ENCODE measurements at places on chromosomes 2 and 18. TPM values are rescaled to one million over a fixed set of nuclear protein-coding genes. Genes with fewer than 3 reads are reported as not detected.

- H3K4me3 ChIP-seq, result no peak overlapping the region
- no peaks in the 10 kb centered on the region for H3K36me3 ChIP-seq
- no peaks in the 10 kb centered on the region for H3K27me3 ChIP-seq
- no peak overlapping the region for H3K27ac ChIP-seq
These were observed 151.3 kb downstream of the TANC1 start for GRCh38 chr2:159119652-159120257.

- DNase-seq, result no peak
- no peaks in the 10 kb centered on the region for H3K27me3 ChIP-seq
- H3K4me1 ChIP-seq, result peaks cover 29% of the 10 kb centered on the region
- no peaks in the 10 kb centered on the region for H3K36me3 ChIP-seq
- no peak overlapping the region for H3K27ac ChIP-seq
These were observed 30.8 kb upstream of the ZNF396 start for GRCh38 chr18:35407871-35408481.

- no peaks in the 10 kb centered on the region for H3K27me3 ChIP-seq
- no peak for DNase-seq
- H3K27ac ChIP-seq, result no peak overlapping the region
These were observed 57.6 kb downstream of the NPAS2 start for GRCh38 chr2:100877555-100877954.

DNA sequence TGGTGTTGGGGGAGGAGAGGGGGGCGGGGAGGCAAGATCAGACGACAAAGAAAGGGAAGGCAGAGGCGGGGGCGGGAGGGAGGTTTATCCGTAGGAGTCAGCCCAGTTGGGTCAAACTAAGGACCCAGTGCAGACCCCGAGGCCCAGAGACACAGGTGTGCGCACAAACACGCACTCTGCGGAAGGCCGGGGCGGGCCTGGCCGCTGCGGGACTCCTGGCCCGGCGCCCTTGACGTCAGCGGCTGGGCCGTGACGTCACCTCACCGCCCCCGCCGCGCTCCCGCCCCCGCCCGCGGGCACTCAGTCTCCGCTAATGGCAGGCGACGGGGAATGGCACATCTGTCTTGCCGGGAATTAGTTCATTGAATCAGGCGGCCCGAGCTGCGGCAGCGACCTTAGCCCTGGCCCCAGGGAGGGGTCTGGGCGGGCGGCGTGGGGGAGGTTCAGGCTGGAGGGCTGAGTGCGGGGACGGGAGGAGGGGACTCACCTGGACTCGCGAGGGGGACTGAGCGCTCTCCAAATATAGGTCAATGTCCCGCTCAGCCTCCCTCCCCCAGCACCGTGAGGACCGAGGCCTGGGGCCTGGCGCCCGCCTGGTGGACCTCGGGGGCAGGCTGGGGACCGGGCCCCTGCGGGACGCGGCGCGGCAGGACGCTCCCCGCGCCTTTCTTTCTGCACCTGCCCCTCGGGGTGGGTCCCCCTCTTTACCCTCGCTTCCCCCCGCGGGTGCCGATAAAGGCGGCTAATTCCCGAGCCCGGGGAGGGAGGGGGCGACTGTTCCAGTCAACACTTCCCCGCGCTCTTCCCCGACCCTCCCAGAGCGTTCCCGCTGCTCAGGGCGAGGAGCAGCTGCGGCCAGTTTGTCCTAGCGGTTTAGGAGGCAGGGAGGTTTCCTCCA is 15.5 kb upstream of the ECEL1 start:
- H3K27me3 ChIP-seq, result peaks cover 71% of the 10 kb centered on the region
- H3K36me3 ChIP-seq, result no peaks in the 10 kb centered on the region
- H3K4me1 ChIP-seq, result peaks cover 19% of the 10 kb centered on the region

TNP1 gene
- not detected for total RNA-seq

ZEB2 gene
- 43.7 TPM for total RNA-seq

DNA sequence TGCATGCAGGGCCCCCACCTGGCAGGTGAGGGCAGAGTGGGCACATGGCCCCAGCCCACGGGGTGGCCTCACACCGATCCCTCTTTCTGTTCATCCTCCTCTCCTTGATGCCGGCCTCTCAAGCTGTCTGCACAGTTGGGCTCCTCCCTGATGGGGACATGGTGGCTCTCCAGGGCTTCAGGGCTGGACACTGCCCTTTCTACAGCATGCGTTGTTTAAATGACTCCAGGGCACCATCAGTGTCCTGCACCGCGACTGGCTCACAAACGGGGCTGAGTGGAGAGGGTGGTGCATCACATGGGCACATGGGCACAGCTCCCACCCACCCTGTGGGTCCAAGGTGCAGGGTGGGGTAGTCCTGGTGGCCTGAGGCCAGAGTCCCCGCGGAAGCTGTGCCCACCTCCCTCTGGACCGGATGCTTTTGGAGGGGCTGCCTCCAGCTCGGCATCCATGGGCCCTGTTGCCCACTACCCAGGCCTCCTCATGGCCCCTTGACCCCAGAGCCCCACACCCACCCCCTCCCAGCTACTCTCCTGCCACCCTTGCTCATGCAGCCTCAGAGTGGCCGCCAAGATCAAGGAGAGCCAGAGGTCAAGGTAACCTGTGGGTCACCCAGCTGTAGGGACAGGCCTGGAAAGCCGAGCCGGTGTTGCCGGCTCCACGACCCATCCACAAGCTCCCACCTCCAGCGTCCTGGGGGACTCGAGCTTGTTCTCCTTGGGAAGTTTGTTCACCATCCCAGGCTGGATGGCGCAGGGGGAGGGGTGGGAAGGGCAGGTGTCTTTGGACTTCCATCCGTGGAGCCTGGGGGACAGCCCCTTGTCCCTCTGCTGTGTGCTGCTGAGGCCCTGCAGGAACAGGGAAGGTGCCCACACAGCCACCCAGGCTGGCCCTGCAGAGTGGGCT is 12.3 kb upstream of the SNED1 start:
- no peaks in the 10 kb centered on the region for H3K36me3 ChIP-seq
- H3K27ac ChIP-seq, result peak overlapping the region; percentile 38
- H3K27me3 ChIP-seq, result peaks cover 17% of the 10 kb centered on the region
- peak; percentile 59 for DNase-seq

DNA sequence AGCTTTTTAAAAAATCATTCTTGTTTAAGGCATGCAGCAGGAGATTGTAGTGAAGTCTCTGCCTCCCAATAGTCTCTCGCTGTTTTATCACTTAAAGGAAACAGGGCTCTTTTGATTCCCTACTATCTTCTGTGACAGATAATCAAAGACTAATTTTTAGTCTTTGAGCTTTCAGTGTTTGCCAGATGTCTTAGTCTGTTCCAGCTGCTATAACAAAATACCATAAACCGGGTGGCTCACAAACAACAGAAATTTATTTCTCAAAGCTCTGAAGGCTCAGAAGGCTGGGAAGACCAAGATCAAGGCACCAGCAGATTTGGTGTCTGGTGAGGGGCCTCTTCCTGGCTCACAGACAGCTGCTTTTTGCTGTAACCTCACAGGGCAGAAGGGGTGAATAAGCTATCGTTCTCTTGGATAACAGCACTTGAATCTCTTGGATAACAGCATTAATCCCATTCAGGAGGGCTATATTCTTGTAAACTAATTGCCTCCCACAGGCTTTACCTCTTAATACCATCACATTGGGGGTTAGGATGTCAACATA is 37.8 kb upstream of the STAT4 start:
- H3K4me1 ChIP-seq, result no peaks in the 10 kb centered on the region
- no peak overlapping the region for H3K4me3 ChIP-seq
- DNase-seq, result no peak
- H3K27ac ChIP-seq, result no peak overlapping the region
- H3K27me3 ChIP-seq, result no peaks in the 10 kb centered on the region

PSMA8 gene
- not detected for total RNA-seq

GRCh38 chr2:199684168-199684567 is 166.8 kb downstream of the FTCDNL1 start:
- no peaks in the 10 kb centered on the region for H3K36me3 ChIP-seq
- no peaks in the 10 kb centered on the region for H3K4me1 ChIP-seq
- H3K27ac ChIP-seq, result no peak overlapping the region
- no peak overlapping the region for H3K4me3 ChIP-seq
- DNase-seq, result no peak
- no peaks in the 10 kb centered on the region for H3K27me3 ChIP-seq

GLI2 gene
- total RNA-seq, result 7.9 TPM

DNA sequence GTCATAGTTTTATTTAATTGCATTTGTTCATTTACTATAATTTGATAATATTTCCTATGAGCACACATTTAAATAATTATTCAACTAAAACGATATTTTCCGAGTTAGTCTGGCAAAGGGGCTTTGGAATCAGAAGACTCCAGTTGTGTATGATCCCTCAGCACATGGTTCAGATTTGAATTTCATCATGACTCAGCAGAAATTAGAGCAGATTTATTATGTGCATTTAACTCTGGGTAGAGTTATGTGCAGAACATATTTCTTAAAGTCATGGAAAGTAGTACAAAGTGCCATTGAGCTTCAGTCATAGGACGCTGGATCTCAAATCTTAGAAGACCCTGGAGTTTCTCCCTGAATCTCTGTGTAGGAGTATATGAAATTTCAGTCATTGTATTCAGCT is 106.7 kb downstream of the ADCYAP1 start:
- H3K4me1 ChIP-seq, result no peaks in the 10 kb centered on the region
- H3K27ac ChIP-seq, result no peak overlapping the region
- H3K36me3 ChIP-seq, result no peaks in the 10 kb centered on the region
- H3K27me3 ChIP-seq, result no peaks in the 10 kb centered on the region
- no peak for DNase-seq

MYO3B gene
- total RNA-seq, result 0.89 TPM

DNA sequence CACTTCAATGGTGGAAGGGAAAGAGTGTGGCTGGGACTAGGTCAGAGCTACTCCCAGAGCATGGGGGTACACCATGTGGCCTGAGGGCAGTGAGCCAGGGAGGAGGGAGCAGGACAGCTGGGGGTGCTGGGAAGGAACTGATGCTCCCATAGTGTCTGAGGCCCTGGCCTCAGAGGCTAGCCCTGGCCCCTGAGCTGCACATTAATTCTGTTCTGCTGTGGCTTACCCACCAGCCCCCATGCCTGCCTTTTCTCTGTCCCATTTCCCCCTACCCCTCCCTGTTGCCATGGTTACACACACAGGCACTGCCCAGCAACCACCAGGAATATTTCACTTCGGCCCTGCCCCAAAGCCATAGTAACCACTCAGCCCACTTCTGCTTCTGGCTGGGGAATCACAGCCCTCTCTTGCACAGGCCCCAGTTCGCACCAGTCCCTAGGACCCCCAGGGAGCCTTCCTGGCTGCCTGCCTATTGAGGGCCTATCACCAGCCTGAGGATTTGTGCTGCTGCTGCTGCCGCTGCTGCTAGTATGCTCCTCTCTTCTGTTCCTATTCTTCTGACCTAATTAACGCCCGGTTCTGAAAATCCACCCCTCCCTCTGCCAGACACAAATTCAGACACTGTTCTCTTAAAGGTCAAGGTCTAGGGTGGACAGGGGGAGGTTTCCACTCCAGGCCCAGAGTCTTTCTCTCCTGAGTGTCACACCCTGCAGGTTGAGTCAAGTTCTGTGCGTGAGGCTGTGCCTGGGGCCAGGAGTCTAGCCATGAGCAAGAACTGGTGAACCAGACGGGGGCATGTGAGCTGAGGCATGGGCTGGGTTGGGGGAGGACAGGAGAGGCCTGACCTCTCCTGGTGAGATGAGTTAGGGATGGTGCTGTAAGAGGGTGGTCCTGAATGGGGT is 87.1 kb upstream of the MCFD2 start:
- H3K4me1 ChIP-seq, result peaks cover 29% of the 10 kb centered on the region
- peaks cover 41% of the 10 kb centered on the region for H3K36me3 ChIP-seq
- no peaks in the 10 kb centered on the region for H3K27me3 ChIP-seq

DNA sequence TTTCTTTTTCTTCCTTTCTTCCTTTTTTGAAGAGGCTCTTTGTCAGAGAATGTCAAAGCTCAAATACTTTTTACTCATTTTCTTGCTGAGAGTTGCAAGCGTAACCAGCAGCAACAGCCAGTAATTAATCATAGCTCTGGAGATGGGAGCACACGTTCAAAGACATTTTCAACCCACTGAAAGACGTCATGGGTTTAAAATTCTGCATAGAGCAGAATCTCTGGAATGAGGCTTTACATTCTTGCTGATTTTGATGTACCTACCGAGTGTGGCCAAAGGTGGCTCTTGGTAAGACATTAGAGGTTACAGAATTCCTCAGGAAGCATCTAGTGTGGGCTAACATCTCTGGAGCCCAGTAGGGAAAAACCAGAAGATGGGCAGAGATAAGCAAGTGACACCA is 292.5 kb downstream of the MTX2 start:
- no peak overlapping the region for H3K4me3 ChIP-seq
- H3K27ac ChIP-seq, result no peak overlapping the region
- H3K4me1 ChIP-seq, result no peaks in the 10 kb centered on the region
- H3K36me3 ChIP-seq, result no peaks in the 10 kb centered on the region
- peaks cover 29% of the 10 kb centered on the region for H3K27me3 ChIP-seq
- no peak for DNase-seq

- H3K36me3 ChIP-seq, result no peaks in the 10 kb centered on the region
- no peak overlapping the region for H3K27ac ChIP-seq
- no peaks in the 10 kb centered on the region for H3K4me1 ChIP-seq
- H3K27me3 ChIP-seq, result peaks cover 3% of the 10 kb centered on the region
- H3K4me3 ChIP-seq, result no peak overlapping the region
These were observed 19.3 kb downstream of the GAD1 start for GRCh38 chr2:170836027-170836426.

DNA sequence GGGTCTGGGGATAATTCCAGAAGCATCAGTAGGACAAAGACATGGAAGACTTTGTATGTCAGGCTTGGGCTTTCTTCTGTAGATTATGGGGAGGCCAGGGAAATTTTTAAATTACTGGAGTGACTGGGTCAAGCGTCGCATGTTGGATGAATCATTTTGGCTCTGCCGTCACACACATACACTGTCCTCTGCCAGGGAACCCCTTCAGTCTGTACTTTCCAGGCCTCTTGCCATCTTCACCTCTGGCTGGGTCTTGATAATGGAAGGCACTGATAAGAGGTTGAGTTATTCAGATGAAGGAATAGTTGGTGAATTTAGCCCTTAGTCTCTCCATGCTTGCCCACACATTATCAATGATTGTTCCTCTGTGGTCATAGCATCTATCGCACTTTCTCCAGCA is 895.1 kb upstream of the CELF4 start:
- no peak overlapping the region for H3K4me3 ChIP-seq
- no peaks in the 10 kb centered on the region for H3K4me1 ChIP-seq
- DNase-seq, result no peak
- H3K27me3 ChIP-seq, result no peaks in the 10 kb centered on the region
- H3K36me3 ChIP-seq, result no peaks in the 10 kb centered on the region
- no peak overlapping the region for H3K27ac ChIP-seq

- no peaks in the 10 kb centered on the region for H3K27me3 ChIP-seq
- no peak overlapping the region for H3K27ac ChIP-seq
- peaks cover 23% of the 10 kb centered on the region for H3K4me1 ChIP-seq
- DNase-seq, result no peak
These were observed 75.6 kb upstream of the ITGB6 start for GRCh38 chr2:160275656-160276055.

DNA sequence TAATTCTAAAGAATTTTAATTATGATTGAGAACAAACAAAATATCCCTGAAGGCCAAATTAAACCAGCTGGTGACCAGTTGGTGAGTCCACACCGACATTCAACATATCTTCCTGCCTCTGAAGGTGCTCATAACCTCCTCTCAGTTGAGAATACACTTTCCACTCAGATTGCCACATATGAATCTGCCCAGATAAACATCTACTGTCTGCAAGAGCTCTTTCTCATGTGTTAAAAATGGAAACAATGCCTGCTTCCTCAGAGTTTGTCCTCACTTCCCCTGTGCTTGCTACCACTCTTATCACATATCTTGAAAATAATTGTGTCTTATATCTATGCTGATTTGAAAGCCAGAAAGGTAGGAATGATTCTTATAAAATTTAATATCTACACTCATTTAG is 177.7 kb upstream of the GULP1 start:
- no peaks in the 10 kb centered on the region for H3K27me3 ChIP-seq
- no peaks in the 10 kb centered on the region for H3K36me3 ChIP-seq
- DNase-seq, result no peak
- H3K27ac ChIP-seq, result no peak overlapping the region
- H3K4me1 ChIP-seq, result no peaks in the 10 kb centered on the region

- H3K27me3 ChIP-seq, result no peaks in the 10 kb centered on the region
- H3K4me1 ChIP-seq, result no peaks in the 10 kb centered on the region
- H3K27ac ChIP-seq, result no peak overlapping the region
These were observed 202.5 kb downstream of the CCDC102B start for GRCh38 chr18:69000366-69000765.

All from suprapubic skin (tissue), 4 donors.